G401 (cell line): ENCODE measurements at places on chromosomes 4 and X. TPM values are rescaled to one million over a fixed set of nuclear protein-coding genes. Genes with fewer than 3 reads are reported as not detected.
A peak's percentile ranks its signal among the peaks of the same experiment; 100 is the strongest.

DNA sequence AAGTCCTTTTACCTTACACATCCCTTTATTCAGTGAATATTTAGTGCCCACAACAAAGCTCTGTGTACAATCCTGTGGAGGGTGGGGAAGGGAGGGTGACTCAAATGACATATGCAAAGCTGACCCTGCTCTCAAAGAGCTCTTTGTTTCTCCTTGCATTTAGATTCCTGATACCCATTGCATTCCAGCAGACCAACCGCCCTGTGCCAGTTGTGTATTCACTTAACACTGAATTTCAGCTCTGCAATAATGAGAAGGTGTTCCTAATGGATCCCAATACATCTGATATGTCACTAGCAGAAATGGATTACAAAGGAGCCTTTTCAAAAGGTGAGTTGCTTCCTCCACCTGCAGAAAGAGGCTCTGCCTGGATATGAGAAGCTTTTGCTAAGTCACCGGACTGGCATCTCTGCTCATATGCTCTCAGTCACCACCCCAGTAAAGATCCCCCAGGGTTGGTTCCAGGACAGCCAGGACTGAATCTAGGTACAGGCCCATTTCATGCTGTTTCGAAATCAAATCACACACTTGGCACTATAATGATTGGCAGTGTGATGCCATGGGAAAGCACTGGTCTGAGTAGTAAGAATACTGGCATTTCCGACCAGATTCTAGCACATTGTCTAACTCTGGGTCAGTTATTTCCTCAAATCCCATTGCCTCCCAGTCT is 17.1 kb upstream of the ANXA3 start:
- no peak for DNase-seq

DNA sequence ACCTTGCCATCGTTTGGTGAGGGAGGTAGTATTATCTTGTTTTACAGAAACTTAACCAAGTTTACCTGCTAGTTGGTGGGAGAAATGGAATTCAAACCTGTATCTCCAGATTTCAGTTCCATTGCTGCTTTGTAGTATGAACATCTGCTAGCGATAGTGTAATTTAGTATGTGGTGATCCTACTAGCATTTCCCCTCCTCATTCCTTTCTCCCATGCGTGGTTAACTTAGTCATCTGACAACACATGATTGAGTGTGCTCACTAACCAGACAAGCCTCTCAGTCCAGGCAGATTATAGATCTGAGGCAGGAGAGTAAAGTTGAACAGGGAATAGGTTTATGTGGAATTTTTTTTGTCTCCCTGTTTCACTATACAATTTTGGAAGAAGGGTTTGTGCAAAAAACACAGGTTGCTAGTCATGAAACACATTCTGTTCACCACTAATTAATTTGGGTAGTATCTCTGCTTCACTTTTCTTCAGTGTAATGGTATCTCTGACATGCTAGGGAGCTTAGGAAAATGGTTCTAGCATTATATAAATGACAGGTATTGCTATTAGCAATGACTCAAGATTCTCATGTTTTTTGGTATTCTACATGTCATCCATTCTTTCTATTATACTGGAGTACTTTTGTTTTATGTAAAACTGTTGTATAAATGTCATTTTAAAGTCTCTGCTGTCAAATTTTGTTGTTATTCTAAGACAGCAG is 21.7 kb downstream of the RBPJ start:
- DNase-seq = no peak

DNA sequence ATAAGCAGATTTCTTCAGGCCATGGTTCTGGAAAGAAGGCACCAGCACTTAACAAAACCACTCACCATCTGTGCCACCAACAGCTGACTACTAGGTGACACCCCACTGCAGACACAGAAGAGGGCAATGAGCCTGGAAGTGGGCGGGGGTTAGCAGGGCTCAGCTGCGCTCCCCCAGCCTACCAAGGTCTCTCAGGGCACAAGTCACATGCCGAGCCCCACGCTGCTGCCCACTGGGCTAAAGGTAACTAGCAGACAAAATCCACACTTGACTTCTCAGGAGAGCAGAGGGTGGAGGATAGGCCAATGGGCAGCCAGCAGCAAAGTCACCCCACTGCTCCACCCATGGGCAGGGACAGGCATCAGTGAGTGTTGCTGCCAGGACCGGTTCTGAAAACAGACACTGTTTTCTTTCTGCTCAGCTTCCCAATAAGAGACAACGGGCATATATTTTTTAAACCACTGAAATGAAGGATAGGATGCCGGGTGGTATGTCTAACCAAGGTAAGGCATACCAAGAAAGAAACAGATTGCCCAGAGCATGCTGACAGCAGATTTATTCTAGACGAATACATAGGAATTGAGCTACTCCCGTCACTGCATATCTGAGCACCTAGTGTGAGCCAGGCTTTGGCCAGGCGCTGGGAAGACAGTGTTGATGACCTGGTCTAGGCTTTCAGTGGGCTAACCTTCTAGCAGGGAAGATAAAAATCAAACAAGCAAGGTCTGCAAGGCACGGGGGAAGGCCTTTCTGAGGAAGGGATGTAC is 20.1 kb downstream of the ACSL1 start:
- peak; percentile 62 for DNase-seq

DNA sequence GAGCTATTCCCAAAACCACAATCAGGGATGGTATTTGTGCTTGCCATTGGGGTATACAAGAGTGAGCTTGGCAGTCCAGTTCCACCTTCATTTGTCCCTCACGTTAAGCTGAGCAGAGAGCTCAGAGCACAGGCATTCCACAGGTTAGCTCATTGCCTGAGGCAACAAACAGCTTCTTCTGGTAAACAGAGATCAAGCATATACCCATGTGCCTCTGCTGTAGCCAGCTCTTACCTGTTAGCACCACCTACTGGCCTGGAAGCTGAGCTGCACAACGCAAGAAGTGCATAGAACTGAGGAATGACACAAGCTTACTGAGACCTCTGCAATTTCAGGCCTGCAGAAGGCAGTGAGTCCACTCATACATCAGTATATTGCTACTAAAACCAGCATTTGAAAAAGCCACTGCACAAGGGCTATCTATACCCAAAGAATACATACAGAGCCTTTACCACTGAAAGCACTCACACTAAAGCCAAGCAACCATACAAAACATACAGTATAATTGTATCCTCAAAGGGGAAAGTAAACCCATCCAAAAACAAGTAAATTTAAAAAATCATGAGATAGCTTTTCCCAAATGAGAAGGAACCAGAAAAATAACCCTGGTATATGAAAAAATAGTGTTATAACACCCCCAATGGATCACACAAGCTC is 258.3 kb upstream of the GABRA2 start:
- no peak for DNase-seq

DNA sequence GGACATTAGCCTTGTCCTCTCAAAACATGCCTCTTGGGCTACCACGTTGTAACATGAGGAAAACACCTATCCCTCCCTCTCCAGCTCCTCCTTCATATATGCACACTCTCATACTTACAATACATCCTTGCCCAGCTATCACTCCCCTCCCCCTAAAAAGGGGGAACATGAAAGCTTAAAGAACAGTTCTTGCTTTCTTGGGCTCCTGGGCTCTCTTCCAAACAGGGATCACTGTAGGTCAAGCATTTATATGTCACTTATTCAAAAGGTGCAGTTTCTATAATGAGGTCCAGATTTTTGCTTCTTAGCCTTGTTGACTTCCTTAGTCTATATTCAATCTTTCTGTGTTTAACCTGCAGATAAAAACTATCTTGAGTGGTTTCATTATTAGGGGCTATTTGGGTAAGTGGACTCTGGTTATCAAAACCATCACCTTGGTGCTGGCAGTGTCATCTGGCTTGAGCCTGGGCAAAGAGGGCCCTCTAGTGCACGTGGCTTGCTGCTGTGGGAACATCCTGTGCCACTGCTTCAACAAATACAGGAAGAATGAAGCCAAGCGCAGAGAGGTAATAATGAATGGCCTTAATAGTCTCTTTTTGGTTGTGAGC is 119.4 kb downstream of the AKAP4 start:
- DNase-seq = peak; percentile 64

GRCh38 chr4:2800691-2801596 is 8.1 kb downstream of the SH3BP2 start:
- peak; percentile 47 for DNase-seq

DNA sequence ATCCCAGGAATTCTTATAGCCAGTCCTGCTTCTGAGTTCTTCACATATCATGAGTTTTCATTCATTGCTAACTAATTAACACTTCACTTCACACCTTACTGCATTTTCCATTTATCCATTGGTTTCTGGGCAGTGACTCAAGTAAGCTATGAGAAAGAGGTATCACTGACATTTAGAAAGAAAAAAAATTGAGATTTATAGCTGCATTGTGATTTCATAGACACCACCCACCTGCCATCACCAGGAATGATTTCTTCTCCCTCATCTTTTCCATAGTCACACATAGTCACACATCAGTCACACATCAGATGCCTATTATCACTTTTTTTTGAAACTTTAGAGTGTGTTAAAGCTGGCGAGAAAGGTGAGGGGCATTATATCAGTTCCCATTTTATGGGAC is 121.8 kb downstream of the SLC39A8 start:
- no peak for DNase-seq

GRCh38 chr4:101066626-101067170 is 280.6 kb downstream of the PPP3CA start:
- no peak for DNase-seq

GRCh38 chr4:681736-682451 is 7.1 kb downstream of the SLC49A3 start:
- DNase-seq = no peak

GRCh38 chr4:184375027-184375426 is 99.3 kb downstream of the IRF2 start:
- no peak for DNase-seq

DNA sequence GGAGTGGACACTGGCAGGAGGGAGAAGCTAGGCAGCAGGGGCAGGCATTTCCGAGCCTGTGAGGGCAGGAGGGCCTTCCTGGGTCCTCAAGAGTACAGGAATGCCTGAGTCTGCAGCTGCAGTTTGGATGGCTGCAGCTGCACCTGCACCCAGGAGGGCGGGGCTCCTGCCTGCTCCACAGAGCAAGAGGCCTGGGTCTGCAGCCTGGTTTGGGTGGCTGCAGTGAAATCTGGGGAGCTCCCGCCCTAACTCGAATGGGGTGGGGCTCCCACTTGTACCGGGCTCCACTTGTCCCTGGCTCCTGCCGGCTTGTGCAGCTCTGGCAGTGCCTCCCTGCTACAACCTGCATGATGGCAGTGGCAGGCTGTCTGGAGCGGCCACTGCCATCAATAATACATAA is 436.0 kb downstream of the ARHGAP24 start:
- DNase-seq = no peak

GRCh38 chrX:136747003-136747986 is 33.4 kb downstream of the ARHGEF6 start:
- DNase-seq = no peak

PABPC4L gene
- total RNA-seq = 1.1 and 1.4 TPM in 2 replicates

MAGEB4 gene
- not detected in 2 replicates for total RNA-seq

WDR13 gene
- total RNA-seq = 71.3 and 76.8 TPM in 2 replicates

TMEM35A gene
- total RNA-seq = 0.92 and 2.4 TPM in 2 replicates

HMGN5 gene
- total RNA-seq = 3.6 TPM in 1 of 2 replicates, not detected in the other
